ENCODE measurements at places on chromosomes 11 and 22.

- no peak for DNase-seq
Observed at GRCh38 chr22:46560696-46561295, 23.4 kb upstream of the CELSR1 start.

GRCh38 chr11:131908316-131908715 is 537.9 kb downstream of the NTM start:
- DNase-seq = no peak

DNA sequence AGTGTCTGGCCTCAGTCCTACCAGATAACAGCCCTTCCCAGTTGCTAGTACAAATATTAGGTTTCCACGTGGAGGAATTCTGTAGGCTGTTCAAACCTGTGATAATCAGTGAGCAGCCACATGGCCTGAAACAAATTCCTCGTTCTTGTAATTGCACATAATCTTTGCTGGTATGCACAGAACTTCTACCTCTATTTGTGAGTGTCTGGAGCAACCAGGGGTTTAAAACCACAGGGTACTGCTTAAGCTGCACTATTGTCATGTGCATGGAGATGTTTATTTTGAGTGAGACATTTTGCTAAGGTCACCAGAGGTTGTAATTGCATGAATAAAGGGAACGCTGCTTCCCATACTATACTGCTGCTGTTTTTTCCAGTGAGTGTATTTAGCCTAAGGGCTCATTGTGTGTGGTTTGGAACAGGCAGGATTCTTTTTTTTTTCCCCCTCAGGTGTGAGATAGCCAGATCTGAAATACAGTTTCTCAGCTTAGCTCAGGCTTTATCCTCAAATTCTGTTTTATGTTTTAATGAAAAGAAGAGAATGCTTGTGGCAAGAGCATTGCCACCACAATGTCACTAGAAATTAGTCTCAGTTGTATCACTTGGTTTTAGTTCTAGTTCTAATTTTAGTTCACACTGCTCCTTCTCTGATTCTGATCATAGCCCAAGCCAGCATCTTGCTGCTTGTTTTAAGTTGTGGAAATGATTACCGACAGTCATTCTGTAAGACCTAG is 60.5 kb downstream of the CYB5R2 start:
- no peak for DNase-seq

GRCh38 chr11:46290598-46291309 is 13.3 kb downstream of the CREB3L1 start:
- no peak for DNase-seq

DNA sequence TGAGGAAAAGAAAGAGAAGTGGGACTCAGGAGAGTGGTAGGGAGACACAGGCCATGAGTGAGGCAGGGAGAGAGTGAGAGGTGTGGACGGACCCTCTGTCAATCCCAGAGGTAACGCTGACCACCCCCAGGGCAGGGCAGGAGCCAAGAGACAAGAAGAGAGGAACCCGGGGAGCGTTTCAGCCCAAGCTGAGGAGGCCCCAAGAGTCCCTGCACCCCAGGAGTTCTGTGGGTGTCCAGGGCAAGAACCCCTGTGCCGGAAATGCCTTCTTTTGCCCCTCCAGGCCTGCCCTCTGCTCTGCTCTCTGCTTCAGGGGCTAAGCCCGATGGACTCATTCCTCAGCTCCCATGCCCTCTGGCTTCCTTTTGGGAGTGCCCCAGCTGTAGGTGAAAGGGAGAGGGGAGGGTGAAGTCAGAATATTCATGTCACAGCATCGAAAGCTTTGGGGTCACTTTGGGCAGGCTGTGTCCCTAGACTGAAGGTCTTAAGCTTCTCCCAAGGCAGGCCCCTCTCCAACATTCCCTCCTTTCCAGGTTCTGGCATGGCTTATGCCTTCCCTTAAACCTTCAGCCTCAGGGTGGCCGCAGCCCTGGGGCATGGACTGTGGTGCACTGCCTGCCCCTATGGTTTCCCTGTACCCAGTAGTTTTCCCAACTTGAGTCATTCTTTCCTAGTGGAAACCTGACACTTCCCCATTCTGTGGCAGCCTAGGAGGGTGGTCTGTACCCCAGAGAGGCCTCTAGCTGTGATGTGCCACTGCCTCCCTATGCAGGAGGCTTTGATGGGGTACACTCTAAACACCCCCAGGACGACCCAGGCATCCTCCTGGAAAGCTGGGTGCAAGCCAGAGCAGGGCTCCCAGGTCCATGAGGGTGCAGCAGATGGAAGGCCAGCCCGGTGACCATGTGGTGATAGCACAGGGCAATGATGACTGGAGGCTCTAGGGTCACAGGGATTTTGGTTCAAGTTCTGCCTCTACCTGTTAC is 27.1 kb downstream of the MYEOV start:
- DNase-seq = no peak

GRCh38 chr11:109668973-109669634 is 247.1 kb downstream of the C11orf87 start:
- DNase-seq = no peak

- no peak for DNase-seq
Observed at GRCh38 chr11:62324731-62325556, 12.3 kb upstream of the ASRGL1 start.

DNA sequence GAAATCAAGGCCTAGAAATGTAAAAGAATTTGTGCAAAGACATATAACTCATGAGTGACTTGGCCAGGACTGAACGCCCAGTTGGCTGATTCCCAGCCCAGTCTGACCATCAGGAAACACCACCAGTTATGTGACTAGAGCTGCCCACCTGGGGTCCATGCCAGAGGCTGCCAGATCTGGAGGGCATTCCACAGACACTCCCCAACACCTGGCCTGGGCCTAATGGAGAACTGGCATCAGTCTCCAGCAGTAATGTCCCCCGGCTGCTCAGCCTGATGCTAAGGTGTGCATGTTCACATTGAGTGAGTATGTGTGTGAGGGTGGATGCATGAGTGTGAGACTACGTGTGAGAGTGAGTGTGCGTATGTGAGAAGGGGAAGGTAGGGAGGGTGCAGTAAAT is 15.7 kb downstream of the PLAAT3 start:
- DNase-seq = no peak

DNA sequence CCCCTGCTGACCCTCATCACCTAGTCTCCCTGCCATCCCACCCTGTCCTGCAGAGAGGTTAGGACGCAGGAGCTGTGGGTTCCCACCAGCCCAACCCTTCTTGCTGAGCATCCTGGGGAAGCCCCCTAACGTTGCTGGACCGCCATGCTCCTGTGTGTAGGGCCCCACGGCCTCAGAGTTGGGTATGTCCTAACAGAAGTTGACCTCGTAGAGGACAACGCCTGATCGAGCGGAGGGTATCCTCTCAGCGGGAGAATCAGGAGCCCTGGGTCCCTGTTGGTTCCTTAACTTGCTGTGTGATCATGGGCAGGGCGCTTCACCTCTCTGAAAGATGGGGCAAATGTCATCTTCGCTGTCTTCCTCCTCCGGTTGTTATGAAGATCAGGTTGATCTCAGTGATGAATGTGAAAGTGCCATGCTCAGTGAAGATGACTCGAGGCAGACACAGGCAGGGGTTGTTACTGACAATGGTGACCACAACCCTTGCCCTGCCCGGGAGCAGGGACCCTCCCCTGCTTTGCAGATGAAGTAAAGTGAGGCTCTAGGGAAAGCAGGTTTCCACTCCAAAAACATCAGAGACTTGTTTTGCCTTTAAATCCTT is 19.3 kb upstream of the CD5 start:
- DNase-seq = no peak

DNA sequence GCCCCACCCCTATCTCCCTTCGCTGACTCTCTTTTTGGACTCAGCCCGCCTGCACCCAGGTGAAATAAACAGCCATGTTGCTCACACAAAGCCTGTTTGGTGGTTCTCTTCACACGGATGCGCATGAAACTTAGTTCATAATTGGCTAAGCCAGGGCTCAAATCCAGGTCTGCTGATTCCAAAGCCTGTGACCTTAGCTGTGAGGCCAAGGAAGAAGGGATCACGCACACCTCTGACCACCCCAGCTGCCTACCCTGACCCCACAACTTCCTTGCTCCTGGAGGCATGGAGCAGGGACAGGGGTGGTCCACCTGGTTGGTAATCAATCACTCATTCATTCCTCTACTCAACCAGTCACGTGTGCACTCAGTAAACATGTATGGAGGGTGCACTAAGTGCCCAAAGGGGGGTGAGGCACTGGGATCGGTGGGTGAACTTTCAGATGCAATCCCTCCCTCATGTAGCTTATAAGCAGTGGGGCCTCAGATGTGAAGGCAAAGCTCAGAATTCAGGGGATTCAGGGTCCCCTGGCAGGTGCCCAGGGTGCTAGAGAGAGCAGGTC is 10.3 kb downstream of the FXYD2 start:
- no peak for DNase-seq

- no peak for DNase-seq
Observed at GRCh38 chr11:87137711-87138110, 100.0 kb downstream of the TMEM135 start.

- no peak for DNase-seq
Observed at GRCh38 chr11:8800520-8801110, 110.4 kb upstream of the AKIP1 start.

DNA sequence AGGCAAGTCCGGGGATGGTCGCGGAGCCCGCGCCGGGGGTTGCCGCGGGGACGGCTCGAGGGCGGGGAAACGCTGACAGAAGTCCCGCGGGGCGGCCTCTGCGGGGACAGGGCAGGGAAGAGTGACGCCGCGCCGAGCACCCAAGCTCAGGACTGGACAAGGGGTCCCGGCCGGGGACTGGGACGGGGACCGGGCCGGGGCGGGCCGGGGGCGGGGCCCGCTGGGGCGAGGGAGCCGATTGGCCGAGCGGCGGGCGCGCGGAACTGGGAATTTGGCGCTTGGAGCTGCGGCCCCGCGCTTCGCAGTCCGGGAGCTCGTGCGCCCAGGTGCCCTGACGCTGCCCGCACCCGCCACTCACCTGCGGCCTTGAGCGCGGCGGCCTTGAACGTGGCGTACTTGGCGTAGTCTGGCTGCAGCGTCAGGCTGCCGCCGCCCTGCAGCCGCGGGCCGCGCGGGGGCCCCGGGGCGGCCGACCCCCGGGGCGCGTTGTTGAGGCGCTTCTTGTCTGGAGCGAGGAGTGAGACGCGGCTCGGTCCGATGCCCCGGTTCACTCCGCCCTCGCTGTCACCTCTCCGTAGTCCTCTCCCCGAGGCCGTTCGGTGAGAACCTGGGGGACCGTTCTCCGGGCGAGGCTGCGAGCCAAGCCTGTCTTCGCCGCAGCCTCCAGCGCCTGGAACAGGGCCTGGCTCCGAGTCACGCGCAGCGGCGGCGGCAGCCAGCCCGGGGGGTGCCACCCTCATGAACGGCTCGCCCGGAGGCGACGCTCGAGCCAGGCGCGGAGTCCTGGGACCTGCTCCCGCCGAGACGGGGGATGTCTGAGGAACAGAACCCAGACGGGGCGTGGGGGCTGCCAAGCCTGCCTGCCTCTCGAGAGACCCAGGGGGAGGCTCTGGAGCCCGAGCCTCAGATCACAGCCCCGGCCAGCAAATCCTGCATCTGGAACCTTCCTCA is 4.5 kb downstream of the SHISA8 start:
- no peak for DNase-seq

GRCh38 chr22:45096256-45096907 is 67.3 kb upstream of the NUP50 start:
- no peak for DNase-seq
